ENCODE measurements at places on chromosomes 1 and 21.

DNA sequence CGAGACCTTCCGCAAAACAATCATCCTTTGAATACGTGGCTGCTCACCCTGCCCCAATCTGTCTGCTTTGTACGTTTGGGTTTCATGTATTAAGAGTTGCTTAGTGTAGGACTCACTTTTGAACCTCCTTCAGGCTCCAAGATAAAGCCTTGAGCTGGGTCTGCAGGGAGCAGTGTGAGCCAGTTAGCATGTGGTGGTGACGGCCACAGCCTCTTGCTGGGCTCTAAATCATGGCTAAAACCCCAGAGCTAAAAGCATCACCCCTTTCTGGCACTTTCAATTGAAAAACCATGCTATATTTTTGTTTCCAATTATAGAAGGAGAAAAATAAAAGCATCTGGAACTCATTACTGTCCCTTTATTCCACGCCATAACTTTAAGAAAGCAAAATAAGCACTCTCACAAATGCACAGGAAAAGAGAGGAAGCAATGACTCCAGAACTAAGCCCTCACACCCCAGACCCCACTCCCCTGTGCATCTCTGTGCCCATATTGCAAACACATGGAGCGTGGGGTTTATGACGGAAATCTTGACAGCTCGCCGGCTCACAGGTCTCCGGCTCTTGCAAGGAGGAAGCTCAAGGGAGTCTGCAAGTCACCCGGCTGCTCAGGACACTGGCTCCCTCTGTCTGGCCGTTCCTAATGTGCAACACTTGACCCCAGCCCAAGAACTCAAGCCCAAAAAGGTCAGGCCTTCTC is 135.5 kb downstream of the MIS18A start:
- no peak for DNase-seq

DNA sequence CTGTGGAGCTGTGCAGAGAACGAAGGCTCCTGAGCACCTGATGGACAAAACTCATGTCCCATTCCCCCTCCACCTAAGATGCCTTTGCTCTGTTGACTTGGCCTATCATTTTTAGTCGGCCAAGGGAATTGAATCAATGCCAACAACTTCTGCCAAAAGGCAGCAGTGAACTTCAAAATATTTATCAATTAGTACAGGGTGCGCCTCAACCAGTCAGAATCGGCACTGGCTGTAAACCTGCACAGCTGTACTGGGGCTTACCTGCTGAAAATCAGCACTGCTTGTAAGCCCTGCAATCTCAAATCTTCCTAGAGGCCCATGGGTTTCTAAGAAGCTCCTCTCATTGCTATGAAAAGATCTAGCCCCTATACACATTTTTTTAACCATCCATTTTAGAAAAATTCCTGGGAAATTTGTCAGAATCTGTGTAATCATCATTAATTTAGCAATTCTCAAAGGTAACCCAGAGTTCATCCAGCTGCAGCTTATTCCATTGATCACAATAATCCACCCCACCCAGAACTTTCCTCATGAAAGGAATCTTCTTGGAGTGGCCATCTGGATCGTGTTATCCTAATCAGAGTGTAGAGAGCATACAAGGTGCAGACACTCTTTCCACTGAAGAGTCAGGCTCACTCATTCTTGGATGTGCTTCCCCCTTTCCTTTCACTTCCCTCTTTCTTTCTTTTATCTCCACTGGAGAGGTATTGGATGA is 40.2 kb downstream of the ADAMTS1 start:
- no peak for DNase-seq

DNA sequence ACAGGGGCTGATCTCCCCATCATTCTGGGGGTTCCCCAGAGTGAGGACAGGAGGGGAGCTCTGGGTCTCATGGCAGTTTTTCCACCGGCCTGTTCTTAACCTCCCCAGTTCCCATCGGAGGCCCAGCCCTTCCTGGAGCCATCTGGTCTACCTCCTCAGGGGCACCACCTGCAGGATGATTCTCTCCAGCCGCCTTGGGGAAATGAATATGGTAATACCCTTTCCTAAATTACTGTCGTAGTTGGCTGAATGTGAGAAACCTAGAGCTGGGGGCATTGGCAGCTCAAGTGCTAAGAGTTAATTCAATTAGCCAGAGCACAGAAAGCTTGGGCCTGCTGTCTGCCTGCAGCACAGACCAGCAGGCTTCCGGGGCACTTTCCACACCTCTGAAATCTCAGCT is 64.9 kb downstream of the TAS1R2 start:
- no peak for DNase-seq

DNA sequence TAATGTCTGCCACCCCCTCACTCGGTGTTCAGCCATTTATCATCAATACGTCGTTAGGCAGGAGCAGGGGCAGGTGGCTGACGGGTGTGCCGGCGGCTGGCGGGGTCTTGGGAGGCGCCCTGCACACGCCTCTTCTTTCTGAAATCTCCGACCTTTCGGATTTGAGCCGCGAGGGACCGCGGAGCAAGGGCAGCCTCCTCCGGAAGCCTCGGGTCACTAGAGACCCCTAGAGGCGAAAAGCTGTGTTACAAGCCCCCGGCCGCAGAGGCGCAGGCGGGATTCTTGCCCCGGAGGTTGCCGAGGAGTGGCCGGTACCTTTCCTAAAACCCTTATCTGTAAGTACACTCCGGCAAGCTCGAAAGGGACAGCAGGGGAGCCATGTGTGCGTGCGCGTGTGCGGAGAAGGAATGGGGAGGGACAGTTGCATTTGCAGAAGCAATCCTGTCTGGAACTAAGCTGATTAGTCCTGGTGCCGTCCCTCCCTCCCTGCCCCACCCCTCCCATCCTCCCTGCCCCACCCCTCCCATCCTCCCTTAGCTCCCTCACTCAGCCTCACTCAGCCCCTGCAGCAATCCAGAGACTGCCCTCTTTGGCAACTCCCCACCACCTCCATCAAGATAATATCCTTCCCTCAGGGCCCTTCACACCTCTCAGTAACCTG is 11.0 kb downstream of the BRINP2 start:
- peak; percentile 92 for DNase-seq

GRCh38 chr1:59879574-59879973 is 47.0 kb downstream of the CYP2J2 start:
- DNase-seq: peak; percentile 82

DNA sequence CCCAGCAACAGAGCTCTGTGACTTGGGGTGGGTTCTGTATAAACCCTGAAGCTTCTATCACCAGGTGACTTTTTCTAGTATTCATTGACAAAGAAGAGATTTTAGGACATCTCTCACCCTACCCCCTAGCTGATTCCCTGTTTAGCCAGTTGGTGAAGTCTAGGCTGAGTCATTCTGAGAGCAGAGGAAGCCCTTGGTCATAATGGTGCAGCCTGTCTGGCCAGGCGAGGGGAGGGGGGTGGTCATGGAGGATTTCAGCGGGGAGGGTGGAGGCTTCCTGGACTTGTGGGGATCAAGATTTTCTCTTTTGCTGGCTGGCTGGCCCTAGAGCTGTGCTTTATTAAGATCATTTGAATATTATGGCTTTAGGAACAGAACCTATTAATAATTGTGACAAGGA is 262.6 kb downstream of the CAMTA1 start:
- DNase-seq: no peak

- no peak for DNase-seq
Observed at GRCh38 chr1:39394598-39394997, 96.8 kb upstream of the BMP8A start.

GRCh38 chr1:24189528-24189927 is 2.4 kb upstream of the IFNLR1 start:
- no peak for DNase-seq

DNA sequence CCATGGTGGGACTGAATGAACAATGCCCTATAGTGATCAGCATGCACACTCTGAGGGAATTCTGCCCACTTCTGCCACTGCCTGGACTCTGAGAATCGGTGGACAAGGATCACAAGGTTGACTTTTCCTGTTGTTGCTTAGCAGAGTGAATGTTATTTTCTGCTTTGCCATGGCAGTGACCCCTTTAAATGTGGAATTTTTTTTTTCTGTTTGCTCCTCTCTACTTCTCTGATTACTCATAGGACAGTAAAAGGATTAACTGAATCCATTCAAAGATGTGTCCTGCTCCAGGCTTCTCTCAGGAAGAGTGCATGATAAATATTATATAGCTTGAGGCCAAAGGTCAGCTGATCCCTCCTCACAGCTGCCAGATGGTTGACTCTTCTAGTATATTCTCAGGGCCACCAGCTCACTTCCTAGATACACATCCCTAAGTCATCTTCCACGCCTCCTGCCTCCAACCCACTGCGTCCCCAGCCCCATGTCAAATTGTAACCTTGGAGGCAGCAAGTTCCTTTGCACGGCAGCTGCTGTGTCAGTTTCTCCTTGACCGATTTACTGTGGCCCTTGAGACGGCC is 74.0 kb upstream of the RALGPS2 start:
- DNase-seq: no peak

DNA sequence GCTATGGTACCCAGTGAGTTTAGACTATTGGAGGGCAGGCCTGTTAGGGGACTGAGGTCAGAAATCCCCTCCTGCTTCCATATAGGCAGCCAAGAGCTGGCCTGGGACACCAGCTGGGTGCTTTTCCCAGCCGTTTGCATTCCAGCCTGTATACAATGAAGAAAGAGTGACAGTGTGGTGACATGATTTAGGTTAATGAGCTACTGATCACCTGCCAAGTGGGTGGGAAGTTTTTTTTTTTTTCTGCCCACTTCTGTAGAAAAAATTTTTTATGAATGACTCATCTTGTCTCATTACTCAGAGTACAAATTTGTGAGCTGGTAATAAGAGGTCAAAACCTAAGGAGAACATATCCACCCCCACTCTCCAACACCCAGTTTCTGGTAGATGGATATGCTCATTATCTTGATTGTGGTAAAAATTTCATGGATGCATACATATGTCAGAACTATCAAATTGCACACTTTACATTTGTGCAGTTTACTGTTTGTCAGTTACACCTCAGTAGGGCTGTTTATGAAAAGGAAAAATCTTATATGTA is 16.4 kb upstream of the CGN start:
- peak; percentile 79 for DNase-seq

DNA sequence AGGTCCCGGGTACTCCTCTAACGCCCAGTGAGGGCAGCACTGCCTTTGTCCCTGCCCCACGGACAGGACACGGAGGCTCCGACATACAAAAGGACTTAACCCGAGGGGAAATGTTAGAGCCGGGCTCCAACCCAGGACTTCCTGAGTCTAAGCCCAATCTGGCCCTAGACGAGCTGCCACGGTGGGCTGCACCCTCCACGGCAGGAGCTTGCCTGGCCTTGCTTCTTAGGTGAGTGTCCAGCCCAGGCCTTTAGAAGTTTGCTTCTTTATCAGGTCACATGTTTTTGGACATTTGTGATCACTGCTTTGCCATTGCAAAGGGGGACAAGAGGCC is 11.0 kb upstream of the TMEM200B start:
- DNase-seq: peak; percentile 52

DNA sequence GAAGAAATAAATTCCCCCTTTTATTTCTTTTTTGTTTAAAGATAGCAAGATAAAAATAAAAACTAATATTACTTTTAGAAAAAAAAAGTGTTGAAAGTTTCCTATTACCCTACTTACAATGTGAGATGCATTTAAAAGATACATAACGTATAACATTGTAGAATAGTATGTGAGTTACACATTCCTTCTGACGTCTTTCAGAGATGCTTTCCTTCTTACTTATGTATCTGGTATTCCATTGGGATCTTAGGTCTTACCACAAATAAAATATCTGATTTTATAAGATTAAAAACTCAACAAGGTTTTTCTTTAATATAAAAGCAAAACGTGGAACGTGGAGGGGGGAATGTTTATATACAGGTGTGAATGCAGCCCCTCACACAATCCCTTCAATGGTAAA is 147.2 kb upstream of the ETS2 start:
- DNase-seq: no peak

GRCh38 chr1:57578099-57578498 is 154.2 kb upstream of the DAB1 start:
- DNase-seq: no peak

DNA sequence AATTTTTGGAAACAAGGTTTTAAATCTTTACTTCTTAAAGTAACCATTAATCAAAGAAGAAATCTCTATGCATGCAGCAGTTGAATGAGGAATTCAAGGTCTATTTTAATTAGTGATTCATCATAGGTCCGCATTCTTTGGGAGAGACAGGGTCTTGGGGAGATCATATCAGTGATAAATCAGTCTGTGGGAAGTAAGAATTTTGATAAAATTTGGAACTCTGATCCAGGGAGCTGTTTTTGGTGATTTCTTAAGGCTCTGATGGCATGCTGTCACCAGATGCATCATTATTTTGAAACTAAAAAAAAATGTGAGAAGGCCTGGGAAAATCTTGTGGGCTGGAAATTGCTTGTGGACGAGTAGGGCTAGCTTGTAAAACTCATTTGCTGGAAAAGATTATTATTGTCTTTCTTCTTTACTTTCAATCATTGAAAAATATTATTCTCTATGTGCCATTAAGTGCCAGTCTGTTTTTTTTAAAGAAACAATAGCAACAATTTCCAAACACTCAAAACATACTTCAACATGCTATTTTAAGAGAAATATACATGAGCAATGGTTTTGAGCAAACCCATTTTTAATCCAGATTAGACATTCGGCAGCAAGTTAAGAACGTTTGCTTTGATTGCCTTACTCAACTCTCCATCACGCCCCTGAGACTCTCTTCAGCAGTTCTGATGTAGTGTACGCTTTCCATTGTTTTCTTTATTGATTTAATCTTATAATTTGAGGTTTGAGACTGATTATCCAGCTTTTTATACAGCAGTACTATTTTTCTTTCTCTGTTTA is 62.6 kb downstream of the ZBTB18 start:
- DNase-seq: no peak

DNA sequence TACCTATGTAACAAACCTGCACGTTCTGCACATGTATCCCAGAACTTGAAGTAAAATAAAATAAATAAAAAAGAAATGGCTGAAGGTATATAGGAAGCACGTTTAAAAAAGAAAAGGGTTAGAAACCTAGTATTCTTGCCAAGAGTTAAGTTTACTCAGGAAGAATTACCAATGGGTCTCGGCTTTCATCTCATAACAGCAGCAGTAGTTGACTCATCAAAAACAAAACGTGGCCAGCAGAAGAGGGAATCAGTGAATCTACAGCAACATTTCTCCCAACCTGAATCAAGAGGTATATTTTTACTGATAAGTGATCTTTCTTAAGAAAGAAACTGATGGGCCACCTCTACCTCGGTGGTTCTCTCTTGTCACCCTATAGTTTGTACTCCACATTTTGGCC is 340.3 kb downstream of the BRINP2 start:
- no peak for DNase-seq

DNA sequence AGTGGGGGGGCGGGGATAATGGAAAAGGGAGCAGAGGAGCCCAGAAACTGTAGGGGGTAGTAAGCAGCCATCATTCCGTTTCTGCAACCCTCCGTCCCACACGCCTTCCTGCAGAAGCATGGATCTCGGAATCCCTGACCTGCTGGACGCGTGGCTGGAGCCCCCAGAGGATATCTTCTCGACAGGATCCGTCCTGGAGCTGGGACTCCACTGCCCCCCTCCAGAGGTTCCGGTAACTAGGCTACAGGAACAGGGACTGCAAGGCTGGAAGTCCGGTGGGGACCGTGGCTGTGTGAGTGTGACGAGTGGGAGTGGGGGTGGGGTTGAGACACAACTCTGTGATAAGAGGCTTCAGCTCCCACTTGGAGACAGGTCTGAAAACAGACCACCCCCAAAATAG is 706 bp downstream of the CREB3L4 start:
- DNase-seq: no peak

Data from islet precursor cell (in vitro differentiated cells).